T-cell (primary cell): ENCODE measurements at places on chromosomes 4 and X. TPM values are rescaled to one million over a fixed set of nuclear protein-coding genes. Genes with fewer than 3 reads are reported as not detected.

DNA sequence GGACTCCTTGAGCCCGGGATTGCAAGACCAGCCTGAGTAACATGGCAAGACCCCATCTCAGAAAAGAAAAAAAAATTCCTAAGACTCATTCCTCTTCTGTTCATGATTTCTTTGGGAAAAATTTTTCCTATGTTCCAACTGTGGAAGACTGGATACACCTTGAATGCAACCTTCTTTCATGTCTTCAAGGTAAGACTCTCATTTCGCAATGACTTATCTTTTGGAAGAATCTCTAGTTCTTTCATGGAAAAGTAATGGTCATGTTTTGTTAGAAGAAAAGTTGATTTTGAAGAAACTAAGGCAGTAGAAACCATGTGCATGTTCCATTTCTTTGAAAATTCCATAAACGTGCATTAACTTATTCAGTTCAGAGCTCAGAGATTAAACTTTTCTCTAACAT is 26.0 kb upstream of the BBS12 start:
- no peaks in the 10 kb centered on the region for H3K36me3 ChIP-seq
- H3K4me3 ChIP-seq = no peak overlapping the region
- no peak overlapping the region for H3K27ac ChIP-seq
- DNase-seq = no peak
- no peaks in the 10 kb centered on the region for H3K4me1 ChIP-seq
- no peaks in the 10 kb centered on the region for H3K27me3 ChIP-seq

GRCh38 chrX:106612393-106612763 is 600 bp downstream of the RADX start:
- H3K4me3 ChIP-seq = peak overlapping the region; percentile 80
- no peaks in the 10 kb centered on the region for H3K36me3 ChIP-seq
- no peaks in the 10 kb centered on the region for H3K27me3 ChIP-seq
- no peak for DNase-seq
- H3K27ac ChIP-seq = peak overlapping the region; percentile 87
- no peaks in the 10 kb centered on the region for H3K4me1 ChIP-seq

The HTR2C gene
- total RNA-seq = not detected

DNA sequence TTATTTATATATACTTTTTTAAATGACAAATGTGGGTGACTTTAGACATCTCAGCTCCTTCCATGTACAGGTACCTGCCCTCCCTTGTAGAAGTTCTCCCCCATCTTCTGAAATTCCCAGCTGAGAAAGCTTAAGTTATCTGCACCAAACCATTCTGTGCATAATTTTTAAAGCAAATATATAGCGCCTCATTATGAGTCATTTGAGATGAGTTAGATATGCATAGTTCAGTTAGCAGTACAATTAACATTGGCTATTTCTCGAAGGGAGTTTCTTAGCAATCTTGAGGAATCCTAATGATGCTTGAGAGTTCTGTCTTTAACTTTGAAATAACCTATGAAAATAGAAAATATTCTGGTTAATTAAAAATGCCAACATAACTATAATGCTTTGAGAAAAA is 19.4 kb upstream of the UFSP2 start:
- H3K4me3 ChIP-seq = no peak overlapping the region
- no peaks in the 10 kb centered on the region for H3K4me1 ChIP-seq
- no peaks in the 10 kb centered on the region for H3K36me3 ChIP-seq
- H3K27me3 ChIP-seq = no peaks in the 10 kb centered on the region
- H3K27ac ChIP-seq = no peak overlapping the region

DNA sequence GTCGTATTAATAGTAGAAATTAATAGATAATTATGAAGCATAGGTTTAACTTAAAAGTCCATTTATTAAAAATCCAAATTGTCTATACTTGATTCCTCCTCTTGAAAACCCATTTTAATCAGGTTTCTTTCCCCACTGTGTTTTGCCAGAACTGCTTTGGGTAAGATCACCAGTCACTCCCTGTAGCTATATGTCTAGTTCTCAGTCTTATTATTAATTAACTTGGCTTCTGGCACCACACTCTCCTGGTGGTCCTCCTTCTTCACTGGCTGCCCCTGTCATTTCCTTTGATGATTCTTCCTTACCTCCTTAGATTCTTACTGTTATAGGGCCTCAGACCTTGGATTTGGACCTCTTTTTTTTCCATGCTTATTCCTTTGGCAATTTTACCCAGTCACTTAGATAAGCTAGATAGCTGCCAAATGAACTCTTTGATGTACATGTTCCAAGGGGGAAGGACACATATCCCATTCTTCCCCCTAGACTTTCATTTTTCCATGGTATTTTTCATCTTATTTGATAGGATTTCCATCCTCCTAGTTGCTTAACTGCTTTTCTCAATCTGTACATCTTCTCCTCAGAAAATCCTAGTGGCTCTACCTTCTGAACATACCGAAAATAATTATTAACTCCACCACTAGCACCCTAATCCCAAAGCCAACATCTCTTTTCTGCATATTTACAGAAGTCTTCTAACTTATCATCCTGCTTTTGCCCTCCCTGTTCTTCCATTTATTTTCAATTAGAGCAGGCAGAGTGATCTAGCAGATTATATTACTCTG is 24.5 kb downstream of the GIMD1 start:
- no peak for DNase-seq
- no peaks in the 10 kb centered on the region for H3K36me3 ChIP-seq
- no peak overlapping the region for H3K4me3 ChIP-seq
- no peaks in the 10 kb centered on the region for H3K4me1 ChIP-seq
- H3K27ac ChIP-seq = no peak overlapping the region

DNA sequence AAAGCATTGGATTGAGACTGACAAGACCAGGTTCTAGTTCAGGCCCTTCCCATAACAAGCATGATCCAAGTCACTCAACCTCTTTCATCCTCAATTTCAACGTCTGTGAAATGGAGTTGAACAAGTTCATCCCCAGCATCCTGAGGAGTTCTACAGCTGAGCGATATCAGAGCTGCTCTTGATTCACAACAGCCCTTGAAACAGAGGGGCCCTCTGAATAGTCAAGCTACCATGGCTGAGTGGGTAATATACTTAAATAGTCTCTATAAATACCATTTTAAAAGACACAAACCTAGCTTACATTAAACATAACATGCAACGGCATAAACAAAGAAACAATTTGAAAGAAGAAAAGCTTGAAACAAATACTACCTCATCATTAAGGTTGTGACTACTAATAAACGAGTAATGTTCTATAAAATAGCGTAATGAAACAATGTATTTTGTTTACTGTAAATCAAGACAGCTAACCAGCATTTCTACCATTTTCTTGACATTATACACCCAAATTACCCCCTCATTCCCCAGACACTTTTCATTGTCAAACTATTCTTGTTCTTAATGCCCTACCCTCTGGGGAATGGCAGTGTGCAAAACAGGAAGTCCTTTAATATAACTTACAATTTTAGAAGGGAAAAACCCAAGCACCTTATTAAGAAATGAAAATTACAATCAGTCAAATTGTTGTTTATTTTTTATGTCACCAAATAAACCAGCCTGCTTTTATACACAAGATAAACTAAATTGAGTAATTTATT is 202.3 kb downstream of the PARM1 start:
- no peak overlapping the region for H3K4me3 ChIP-seq
- H3K36me3 ChIP-seq = no peaks in the 10 kb centered on the region
- no peaks in the 10 kb centered on the region for H3K4me1 ChIP-seq
- H3K27me3 ChIP-seq = no peaks in the 10 kb centered on the region
- DNase-seq = no peak
